NCI-H187 (cell line): ENCODE measurements at places on chromosomes 3 and 15.

- DNase-seq = no peak
Observed at GRCh38 chr3:183437061-183437460, 8.6 kb upstream of the MCF2L2 start.

DNA sequence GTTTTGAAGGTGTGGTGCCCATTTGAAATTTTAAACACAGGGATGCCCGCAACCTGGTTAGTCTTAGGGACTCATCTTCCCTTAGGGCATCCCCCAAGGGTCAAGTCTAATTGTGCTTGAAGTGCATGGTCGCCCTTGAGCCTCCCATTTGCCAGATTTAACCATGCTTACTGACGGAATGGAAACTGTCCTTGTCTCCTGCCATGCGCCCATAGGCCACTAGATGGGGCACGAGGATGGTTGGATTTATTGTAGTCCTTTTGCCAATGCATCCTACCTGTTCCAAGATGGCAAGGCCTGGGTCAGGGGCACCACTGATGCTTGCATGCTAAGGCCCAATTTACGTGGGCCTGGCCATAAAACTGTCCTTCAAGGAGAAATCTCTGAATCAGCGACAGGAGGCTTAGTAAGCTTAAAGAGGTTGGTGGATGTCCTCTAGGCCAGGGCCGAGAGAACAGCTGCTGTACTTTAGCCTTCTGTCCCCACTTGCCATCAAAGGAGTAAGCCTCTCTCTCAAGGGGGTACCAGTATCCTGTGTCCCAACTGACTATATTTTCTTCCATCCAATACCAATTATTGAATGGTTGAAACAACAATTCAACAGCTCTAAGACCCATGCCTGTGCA, 355.4 kb downstream of the OTOL1 start:
- no peak for DNase-seq

GRCh38 chr15:78440375-78441373, 2.7 kb downstream of the IREB2 start:
- no peak for DNase-seq

DNA sequence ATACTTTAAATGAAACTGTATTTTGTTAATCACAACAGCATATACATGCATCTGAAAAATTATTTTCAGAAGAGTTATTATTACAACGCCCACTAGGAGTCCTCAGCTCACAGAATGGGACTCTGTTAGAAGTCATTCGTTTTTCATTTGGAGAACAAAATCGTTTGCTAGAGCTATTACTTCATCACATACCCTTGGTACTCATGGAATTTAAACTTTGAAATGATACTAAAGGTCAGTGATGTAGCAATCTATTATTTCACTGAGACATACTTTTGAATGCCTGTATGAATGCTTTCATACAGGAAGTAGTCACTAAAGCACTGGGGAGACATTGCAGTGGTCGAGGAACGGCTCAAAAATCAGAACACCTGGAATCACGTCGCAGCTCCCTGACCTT, 198.1 kb downstream of the MBNL1 start:
- DNase-seq = no peak

DNA sequence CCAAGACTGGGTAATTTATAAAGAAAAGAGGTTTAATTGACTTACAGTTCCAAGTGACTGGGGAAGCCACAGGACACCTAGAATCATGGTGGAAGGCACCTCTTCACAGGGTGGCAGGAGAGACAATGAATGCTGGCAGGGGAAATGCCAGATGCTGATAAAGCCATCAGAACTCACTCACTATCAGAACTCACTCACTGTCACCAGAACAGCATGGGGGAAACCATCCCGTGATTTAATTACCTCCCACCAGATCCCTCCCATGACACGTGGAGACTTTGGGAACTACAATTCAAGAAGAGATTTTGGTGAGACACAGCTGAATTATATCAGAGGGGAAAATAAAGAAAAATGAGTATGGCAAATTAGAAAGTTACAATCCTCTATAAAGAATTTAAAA, 310.9 kb downstream of the BCHE start:
- no peak for DNase-seq

DNA sequence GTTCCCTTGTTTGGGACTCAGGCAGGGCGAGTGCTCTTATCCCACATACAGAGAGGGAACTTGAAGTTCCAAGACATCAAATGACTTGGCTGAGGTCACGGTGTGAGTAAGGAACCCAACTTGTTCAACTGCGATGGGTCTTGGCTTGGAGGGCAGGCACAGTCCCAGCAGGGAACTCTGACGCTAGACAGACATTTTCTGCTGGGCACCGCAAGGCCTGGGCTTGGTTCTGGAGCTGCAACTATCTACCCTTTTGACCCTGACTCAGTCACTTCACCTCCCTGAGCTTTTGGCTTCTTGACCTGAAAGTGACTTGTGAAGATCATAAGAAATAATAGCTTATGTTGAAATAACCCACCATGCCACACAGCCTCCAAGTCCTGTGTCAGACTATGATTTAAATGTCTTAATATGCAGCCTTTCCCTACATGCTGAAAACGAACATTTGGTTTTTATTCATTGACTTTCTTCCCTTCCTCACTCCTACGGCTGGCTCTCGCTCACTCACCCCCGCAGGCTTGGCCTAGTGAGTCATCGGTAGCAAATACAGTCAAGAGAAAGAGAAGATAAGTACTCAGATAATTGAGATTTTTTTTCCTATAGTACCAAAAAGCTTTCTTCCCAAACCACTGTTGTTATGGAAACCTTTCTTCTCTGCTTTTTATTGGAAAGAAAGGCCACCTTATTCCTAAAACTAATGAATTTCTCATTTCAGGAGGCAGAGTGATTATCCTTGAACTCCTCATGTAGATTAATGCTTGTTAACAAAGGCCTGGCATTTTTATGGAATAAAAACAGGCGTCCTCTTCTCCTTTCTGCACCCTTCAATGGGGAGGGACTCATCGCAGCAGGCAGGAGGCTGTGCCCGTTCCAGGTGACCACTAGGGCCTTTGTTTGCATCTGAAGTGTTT, 178.4 kb downstream of the ATP10A start:
- DNase-seq = no peak

DNA sequence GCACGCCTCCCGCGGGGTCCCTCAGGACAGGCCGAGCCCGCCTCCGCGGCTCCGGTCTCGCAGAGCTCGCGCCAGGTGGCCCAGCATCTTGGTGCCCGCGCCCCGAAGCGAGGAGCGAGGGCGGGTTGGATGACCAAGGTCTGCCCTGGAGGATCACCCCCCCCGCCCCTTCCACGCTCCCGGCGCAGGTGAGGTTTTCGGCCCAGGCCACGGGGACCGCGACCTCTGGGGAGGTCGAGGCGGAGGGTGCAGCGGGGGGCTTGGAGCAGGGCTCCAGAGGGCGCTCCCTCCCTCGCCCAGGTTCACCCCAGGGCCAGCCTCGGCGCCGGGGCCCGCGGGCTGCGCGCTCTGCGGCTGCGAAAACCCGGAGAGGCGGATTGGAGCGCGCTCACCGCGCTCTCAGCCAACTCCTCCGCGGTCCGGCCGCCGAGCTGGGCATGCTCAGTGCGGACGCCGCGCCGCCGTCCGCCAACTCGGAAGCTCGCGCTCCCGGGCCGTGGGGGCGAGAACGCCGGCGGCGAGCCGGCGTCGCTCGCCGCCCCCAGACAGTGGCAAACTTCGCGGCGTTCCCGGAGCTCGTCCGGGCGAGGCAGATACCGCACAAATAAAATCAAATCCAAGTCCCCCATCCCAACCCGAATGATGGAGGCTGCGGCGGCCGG, at the start of gene MED12L:
Gene MED12L, plus strand, starts transcription at position 438 of the 662 bp plus-strand sequence. CDS start 1,263 bp downstream, outside the sequence.
- peak; percentile 54 for DNase-seq

GRCh38 chr3:125378762-125379161, 3.6 kb upstream of the ZNF148 start:
- no peak for DNase-seq

DNA sequence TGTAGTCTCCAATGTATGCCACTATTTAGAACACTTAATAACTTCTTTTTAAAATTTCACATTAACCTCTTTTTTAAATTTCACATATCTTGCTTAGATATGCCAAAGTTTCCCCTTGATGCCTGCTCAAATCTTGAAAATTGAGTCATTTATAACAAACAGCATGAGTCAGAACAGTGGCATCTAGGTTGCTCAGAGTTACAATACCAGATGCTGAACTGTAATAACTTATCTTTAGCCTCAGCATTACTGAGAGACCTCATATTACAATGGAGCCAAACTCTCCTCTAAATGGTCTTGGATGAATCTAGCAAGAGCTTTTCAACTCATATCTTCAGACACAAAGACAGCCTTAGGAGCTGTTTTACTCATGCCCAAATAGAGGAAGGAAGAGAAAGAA, 439.3 kb upstream of the ARPP21 start:
- no peak for DNase-seq

DNA sequence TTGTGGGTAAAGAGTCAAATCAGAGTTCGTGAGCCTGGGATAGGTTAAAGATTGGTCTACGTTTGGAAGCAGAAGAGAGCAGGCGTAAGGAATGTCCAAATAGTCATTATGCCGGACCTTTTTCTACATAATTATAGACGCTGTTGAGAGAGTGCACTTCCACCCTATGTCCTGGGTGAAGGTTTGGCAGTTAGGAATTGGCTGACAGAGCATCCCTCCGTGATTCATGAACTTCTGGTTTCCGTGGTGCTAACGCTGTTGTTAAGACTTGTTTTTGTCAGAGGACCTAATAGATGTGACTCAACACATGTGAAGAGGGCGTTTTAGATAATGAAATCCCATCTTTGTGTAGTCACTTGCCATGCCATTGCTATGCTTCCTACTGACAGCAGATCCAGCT, 1.1 kb downstream of the EAF1 start:
- DNase-seq = no peak

DNA sequence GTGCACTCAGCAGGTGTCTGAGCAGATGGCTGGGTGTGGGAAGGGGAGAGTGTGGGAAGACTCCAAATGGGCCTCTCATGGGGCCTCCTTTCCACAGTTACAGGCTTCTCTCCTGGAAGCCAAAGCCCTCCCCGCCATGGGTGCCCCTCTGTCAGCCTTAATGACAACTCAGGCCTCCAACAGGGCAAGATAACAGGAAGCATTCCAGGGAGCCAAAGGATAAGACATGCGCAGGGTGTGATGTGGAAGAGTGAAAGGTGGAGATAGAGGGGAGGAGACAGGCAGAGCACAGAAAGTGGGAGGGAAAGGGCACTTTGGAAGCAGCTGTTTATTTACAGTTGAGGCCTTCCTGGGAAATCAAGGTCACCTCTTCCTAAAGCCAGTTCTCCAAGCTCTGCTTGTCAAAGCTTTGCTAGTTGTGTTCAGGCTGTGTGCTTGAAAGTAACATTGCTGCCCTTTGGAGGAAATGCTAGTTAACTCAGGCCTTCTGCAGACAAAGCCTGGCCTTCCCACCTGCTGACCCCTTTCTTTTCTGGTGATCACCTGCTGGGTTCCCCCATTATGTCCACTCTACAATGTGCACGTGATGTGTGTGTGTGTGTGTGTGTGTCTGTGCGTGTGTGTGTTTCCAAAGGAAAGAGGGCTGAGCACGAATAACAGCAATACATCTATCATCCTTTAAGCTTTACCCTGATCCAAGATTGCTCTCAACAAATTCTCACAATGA, 35.2 kb upstream of the SMAD3 start:
- DNase-seq = peak; percentile 33

DNA sequence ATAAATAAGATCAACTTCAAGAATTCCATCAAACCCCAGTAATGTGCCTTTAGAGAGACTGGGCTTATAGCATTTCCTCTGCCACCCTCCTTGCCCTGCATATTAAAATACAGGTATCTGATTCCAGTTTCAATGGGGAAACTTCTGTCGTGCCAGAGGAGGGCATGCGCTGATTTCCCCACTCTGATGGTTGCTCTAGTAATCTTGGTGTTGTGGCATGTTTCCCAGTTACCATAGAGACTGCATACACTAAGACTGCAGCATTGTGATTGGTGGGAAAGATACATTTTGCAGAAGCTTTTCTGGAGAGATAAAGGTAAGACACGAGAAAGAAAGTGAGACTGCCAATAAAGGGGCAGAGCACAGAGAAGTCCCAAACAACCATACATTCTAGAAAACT, 225.6 kb downstream of the TIGIT start:
- no peak for DNase-seq

DNA sequence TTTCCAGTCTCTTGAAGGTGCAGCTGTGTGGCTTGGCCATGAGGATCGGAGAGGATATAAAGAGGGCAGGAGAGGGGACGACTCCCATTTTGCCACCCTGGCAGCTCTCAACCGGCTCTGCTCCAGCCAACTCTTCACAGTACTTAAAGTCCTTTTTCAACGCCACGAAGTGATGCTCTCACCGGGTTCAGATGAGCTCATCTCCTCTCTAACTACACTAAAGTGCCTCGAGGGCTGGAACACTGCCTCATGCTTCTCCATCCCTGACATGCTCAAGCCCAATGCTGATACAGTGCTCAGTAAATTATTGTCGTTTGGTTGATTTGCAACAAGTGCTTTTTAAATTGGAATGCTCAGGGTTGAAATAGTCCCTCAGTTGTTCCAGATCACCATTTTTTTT, 97.8 kb downstream of the GTPBP8 start:
- DNase-seq = no peak

DNA sequence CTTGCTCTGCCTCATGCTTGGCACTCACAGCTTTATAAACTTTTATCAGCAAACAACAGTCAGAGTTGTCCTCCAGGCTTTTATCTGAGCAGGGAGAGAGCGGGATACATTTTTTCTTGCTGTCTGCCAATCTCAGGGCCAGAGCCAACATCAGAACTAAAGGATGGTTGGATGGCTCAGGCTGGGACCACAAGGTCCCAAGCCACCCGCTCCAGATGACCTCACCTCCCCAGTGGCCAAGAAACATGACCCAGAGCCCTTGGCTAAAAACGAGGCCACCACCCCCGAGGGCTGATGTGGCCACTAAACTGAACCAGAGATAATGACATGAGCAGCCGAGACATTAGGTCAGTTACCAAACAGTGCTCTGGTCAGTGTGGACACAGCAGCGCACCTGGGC, 18.8 kb upstream of the SPATA12 start:
- DNase-seq = no peak

DNA sequence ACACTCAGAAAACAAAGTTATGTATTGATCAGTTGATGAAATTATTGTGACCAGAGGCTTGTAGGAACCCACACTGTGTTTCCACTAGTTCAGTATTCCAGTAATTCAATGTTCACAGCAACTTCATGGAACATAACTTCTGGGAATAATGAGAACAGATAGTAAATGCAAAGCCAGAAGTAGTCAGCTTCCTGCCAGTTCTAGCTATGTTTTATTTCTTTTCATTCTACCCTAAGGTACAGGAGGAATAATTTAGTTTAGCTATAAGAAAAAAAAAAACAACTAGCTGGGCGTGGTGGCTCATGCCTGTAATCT, 48.6 kb downstream of the ARHGEF26 start:
- no peak for DNase-seq

- DNase-seq = no peak
Observed at GRCh38 chr15:62439543-62440016, 274.5 kb upstream of the C2CD4B start.

DNA sequence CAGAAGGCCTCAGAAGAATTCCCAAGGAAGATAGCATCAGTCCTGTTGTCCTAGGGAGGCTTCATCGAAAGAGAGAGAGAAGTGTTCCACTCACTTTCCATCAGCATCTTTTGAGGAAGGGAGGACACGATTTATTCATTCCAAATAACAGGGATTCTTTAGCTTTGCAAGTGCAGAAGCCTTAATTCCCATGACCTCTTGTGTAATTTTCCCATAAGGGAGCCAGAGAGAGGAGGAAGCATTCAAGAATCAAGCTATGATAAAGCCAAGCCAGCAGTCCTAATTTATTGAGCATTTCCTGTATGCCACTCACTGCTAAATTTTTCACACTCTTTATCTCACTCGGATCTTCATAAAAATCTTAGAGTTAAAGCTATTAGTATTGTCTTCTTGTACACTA, 169.7 kb upstream of the MITF start:
- no peak for DNase-seq
